ENCODE measurements at places on chromosomes 7 and 10. TPM values are rescaled to one million over a fixed set of nuclear protein-coding genes. Genes with fewer than 3 reads are reported as not detected.

Gene ASZ1
- not detected for total RNA-seq

Gene PHKG1
- total RNA-seq, result 3.4 TPM

Gene STEAP2
- total RNA-seq, result 10.6 TPM

Gene NKX1-2
- total RNA-seq, result not detected

Gene FAM25A
- total RNA-seq, result not detected

Gene ASB10
- total RNA-seq, result not detected

Gene ERV3-1
- total RNA-seq, result 22.7 TPM

Gene CHST15
- 133 TPM for total RNA-seq

Gene KCNH2
- 5.1 TPM for total RNA-seq

Gene TRIM74
- total RNA-seq, result 1.3 TPM

Gene POLR2J
- total RNA-seq, result 16.7 TPM

Gene ZNF467
- total RNA-seq, result 48.5 TPM

Gene RAB19
- 3.7 TPM for total RNA-seq

Gene EMX2
- total RNA-seq, result not detected

Gene CTAGE15
- 0.25 TPM for total RNA-seq

Gene NCF1
- 93.3 TPM for total RNA-seq

Gene PPP1R17
- not detected for total RNA-seq

Gene MLXIPL
- not detected for total RNA-seq

Gene ATP6V1F
- total RNA-seq, result 80.9 TPM

Gene NUPR2
- total RNA-seq, result not detected

Gene AKR1D1
- total RNA-seq, result not detected

Gene SFR1
- 9.5 TPM for total RNA-seq

Gene HDAC9
- 62.2 TPM for total RNA-seq

Gene CLRN3
- total RNA-seq, result not detected

Gene TMEM236
- 1.9 TPM for total RNA-seq

Gene MACC1
- 4.9 TPM for total RNA-seq

Gene TRPV5
- not detected for total RNA-seq

Gene CALML3
- not detected for total RNA-seq

Gene RELN
- 0.09 TPM for total RNA-seq

Gene TMEM248
- 107 TPM for total RNA-seq

Gene FEZF1
- total RNA-seq, result not detected

Gene PLXNA4
- 14.5 TPM for total RNA-seq

Gene TUBAL3
- total RNA-seq, result not detected

Gene DLG5
- total RNA-seq, result 11.2 TPM

Gene IGF2BP3
- total RNA-seq, result 1.5 TPM

Gene LHPP
- 26.8 TPM for total RNA-seq

Gene TUBB8
- 1.7 TPM for total RNA-seq

Gene CLCN1
- not detected for total RNA-seq

Gene ACTR3C
- total RNA-seq, result 7.1 TPM

Gene SAMD9
- total RNA-seq, result 27.8 TPM

Gene OPTN
- total RNA-seq, result 66.9 TPM

Gene RNF148
- 1.2 TPM for total RNA-seq

Gene MCM10
- total RNA-seq, result 2.8 TPM

Gene C10orf105
- total RNA-seq, result 3.4 TPM

Gene RFC2
- total RNA-seq, result 24.7 TPM

Gene SLC26A3
- not detected for total RNA-seq

Gene CFAP46
- total RNA-seq, result 0.85 TPM

Gene VAX1
- not detected for total RNA-seq
